ENCODE measurements at places on chromosomes 2 and 18.
A peak's percentile ranks its signal among the peaks of the same experiment; 100 is the strongest.

GRCh38 chr2:44940049-44940494 lies 1.4 kb upstream of the SIX3 start:
- no peak for DNase-seq

GRCh38 chr2:64794426-64794995 lies 140.8 kb upstream of the SERTAD2 start:
- no peak for DNase-seq

DNA sequence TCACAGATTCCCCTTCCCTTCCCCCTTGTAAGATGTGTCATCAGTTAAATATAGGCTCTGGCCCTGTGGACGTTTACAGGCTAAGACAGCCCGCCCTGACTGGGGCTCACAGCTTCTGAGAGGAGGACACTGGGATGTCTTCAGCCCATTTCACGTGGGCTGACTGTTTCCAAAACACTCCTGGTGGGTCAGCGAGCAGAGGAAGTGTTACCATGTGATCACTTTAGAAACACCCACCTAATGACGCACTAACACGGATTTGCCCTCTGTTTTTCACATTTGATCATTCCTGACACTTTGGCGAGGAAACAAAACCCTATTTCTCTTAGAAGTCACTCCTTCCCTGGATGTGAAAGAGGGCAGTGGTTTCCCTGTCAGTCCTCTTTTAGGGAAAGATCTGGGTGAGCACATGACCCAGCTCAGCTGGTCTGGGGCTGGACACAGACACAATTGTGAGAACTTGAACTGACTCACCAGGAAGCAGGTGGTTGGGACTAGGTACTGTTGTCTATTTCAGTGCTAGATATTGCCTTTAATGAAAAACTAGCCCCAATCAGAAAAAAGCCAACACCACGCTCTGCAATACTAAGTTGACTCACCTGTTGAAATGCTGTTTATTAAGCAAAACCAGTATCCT lies 38.8 kb downstream of the BMP10 start:
- DNase-seq = peak; percentile 89

DNA sequence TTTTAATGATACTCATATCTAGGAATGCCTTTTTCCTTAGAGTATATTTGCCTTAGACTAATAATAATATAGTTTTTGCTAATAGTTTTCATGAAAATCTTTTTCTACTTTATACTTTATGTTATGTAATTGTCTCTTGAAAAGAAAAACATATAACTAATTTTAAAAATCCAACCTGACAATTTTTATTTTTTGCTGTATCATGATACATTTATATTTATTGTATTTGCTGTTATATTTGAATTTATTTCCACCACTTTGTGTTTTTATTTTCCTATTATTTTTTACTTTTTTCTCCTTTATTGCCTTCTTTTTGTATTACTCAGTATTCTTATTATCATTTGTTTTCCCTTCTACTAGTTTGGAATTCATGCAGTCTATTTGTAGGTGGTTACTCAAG lies 85.4 kb downstream of the MBD5 start:
- DNase-seq = no peak
